Esophagus (tissue), 2 donors: ENCODE measurements at places on chromosomes 3 and 15. TPM values are rescaled to one million over a fixed set of nuclear protein-coding genes. Genes with fewer than 3 reads are reported as not detected.

PDZRN3 gene
- polyA plus RNA-seq: 17.2 TPM

C3orf20 gene
- not detected for polyA plus RNA-seq

UNC13C gene
- polyA plus RNA-seq: not detected

PYGO1 gene
- polyA plus RNA-seq: 0.62 TPM

HAUS2 gene
- polyA plus RNA-seq: 6.7 TPM

CCDC54 gene
- not detected for polyA plus RNA-seq

SPG11 gene
- 29.4 TPM for polyA plus RNA-seq

KLHL40 gene
- not detected for polyA plus RNA-seq

KBTBD13 gene
- polyA plus RNA-seq: not detected

ZCWPW2 gene
- 0.28 TPM for polyA plus RNA-seq

RHOV gene
- 138 TPM for polyA plus RNA-seq

GATA2 gene
- 2.3 TPM for polyA plus RNA-seq
